ENCODE measurements at places on chromosomes 16 and 17.

GRCh38 chr16:30416624-30417528, 9.5 kb downstream of the ZNF771 start:
- no peak for DNase-seq

DNA sequence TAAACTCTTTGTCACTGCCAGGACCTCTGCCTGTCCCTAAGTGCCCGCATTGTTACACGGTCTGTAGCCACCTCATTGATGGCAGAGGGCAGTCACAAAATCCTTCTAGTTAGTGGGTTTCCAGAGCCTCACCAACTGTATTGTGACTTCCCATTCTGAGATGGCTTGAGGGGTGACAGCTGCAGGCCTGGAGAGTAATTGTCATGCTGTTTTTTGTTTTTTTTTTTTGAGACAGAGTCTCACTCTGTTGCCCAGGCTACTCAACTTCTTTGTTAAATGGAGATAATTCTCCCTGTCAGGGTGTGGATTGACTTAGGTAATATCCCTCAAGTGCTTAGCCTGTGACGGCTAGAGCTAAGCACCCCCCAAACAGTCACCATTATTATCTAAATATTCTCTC, 77.9 kb downstream of the SDR42E1 start:
- no peak for DNase-seq

DNA sequence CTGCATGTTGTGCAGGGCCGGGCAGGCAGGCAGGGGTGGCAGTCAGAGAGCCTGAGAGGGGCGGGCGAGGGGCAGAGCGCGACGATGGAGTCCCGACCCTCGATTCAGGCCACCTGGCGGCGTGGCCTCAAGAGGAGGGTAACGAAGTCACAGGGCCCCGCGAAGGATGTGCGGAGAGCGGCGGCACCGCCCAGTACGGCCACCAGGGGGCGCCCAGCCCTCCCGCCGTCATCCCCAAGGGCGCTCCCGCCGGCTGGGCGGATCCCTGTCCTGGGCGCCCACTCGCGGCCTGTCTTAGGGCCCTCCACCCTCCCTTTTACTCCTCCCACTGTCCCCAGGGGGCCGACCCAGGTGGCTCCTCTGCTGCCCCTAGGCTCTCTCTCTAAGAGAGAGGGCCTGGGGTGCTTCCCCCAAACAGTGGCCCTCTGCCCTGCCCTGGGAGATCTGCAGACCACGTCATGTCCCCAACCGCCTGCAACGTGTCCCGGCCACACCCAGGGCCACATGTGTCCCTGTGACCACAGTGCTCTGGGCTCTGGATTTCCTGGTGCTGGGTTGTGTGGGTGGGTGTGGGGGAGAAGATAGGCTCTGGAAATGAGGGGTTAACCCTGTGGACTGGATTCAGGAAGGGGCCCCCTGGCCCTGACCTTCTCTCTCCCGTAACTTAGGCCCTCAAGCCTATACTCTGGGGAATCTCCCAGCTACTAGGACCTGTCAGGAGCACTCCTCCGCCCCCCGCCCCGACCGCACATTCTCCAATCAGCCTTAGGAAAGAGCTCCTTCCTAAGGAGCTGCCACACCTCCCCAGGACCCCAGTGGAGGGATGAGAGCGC, 5.9 kb downstream of the DPEP2 start:
- DNase-seq, result peak; percentile 83

GRCh38 chr16:74742051-74742481, 32.6 kb downstream of the FA2H start:
- DNase-seq, result no peak
